ENCODE measurements at places on chromosomes 7 and 10.

- no peak for DNase-seq
Measured at GRCh38 chr10:75858339-75858738, 426.9 kb downstream of the LRMDA start.

GRCh38 chr7:108335269-108335918 is 120.8 kb downstream of the NRCAM start:
- no peak for DNase-seq

- no peak for DNase-seq
Measured at GRCh38 chr10:59803714-59804113, 50.5 kb upstream of the MRLN start.

DNA sequence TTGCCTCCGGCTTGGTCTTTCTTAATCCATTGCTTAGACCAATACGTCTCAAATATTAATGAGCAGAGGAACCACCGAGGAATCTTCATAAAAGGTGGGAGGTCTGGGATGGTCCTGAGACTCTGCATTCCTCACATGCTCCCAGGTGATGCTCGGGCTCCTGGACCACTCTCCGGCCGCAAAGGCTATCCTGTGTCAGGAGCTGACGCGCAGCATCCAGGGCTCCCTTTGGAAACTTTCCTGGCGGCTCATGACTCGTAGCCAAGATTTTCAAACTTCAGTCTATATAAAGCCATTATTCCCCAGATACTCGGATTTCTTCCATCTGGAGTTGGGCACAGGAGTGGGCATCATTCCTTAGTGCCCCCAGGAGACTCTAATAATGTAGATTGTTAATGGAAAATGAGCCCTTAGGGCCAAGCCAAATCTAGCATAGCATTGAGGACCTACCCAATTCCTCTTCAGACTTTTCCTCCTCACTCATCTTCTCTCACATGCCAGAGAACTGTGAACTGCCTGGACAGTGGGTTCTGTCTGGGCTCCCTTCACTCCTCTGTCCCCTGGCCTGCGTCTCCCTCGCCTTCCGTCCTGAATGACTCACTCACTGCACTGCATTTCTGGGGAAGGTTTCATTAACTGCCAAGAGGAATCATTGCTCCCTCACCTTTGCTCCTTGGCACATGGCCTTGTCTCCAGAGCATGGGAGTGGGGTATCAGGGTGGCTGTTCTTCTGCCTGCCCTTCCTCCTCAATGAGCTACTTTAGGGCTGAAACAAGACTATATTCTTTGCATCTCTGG is 89.3 kb downstream of the MKI67 start:
- no peak for DNase-seq

GRCh38 chr10:96664563-96664962 is 55.8 kb downstream of the PIK3AP1 start:
- DNase-seq, result no peak

GRCh38 chr10:29710128-29710527 is 75.4 kb upstream of the SVIL start:
- DNase-seq, result no peak

DNA sequence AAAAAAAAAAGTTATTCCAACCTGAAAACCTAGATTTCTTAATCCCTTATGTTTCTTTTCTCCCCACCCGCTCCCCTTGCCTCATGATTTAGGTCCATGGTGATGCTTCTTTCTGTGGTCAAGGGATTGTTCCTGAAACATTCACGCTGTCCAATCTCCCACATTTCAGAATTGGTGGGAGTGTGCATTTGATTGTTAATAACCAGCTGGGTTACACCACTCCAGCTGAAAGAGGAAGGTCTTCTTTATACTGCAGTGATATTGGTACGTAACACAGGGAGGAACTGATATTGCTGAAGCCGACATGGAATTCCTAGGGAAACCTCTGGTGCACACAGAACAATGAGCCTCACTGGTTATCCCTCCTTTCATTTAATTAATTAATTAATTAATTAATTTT is 22.7 kb downstream of the DHTKD1 start:
- no peak for DNase-seq

DNA sequence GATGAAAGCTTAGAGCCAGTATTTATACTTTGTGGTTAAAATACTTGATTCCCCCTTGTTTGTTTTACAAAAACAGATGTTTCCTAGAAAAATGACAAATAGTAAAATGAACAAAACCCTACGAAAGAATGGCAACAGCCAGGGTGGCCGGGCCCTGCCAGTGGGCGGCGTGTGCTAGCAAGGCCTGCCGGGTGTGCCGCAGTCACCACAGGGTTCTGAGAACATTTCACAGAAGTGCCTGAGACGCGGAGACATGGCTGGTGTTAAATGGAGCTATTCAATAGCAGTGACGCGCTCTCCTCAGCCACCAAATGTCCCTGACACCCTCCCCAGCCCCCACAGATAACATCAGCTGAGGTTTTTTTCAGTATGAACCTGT is 14.5 kb downstream of the GPR146 start:
- no peak for DNase-seq

GRCh38 chr7:44390701-44391100 is 65.3 kb upstream of the CAMK2B start:
- DNase-seq, result no peak

GRCh38 chr7:140596519-140597427 is 43.8 kb downstream of the DENND2A start:
- DNase-seq, result no peak

GRCh38 chr10:4926400-4926799 is 36.8 kb upstream of the AKR1C1 start:
- no peak for DNase-seq

- no peak for DNase-seq
Measured at GRCh38 chr10:21327289-21327993, 198.0 kb downstream of the SKIDA1 start.

DNA sequence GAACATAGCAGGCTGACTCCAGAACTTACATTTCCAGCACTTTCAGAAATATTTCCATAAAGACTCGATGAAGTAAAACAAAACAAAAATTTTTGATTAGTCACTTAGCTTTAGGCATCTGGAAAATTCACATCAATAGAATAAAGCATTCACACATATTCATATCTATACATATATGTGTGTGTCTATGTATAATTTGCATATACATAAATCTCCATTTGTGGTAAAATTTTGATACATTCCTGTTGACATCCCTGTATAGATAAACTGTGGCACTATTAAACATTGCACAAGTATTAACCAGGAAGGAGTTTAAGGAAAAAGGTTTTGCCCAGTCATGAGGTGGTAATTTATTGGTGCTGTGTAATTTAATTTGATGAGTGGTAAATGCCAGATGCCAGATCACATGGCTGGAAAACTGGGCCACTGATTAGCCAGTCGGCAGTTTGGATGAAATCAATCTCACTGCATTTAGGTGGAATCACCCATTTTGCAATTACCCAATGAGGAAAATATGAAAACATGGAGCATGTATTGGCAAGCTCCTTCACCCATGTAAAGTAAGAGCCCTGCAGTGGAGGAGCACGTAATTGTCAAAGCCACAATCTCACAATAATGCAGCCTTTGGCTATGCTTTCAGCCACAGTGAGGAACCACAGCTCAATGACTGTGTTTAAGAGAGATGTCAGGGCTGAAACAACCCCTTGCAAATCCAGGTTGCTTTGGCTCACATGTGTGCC is 294.6 kb downstream of the RNLS start:
- no peak for DNase-seq

GRCh38 chr7:104264285-104264684 is 56.5 kb upstream of the ORC5 start:
- no peak for DNase-seq

GRCh38 chr10:131928248-131929095 is 27.7 kb downstream of the PPP2R2D start:
- no peak for DNase-seq

- DNase-seq, result no peak
Measured at GRCh38 chr7:26675143-26675887, 189.1 kb downstream of the SKAP2 start.

GRCh38 chr7:39637400-39637799 is 14.0 kb downstream of the RALA start:
- no peak for DNase-seq

DNA sequence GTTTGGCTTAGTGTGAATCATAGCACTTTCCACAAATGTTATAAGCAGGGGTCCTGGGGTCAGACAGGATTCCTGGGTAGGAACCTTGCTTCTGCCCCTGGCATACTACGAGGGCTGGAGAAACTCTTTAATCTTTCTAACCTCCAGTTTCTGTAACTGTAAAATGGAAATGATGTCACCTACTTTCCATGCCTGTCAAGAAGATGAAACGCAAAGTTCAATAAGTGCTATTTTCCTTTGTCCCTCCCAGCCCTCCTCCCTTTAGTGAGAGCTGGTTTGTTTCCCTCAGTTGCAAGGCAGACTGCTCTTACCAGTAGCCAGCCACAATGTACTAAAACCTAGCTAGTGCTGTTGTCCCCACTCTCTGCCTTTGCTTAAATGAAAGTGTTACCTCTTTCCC is 117.1 kb upstream of the HPS1 start:
- no peak for DNase-seq

- DNase-seq, result peak; percentile 80
Measured at GRCh38 chr7:140230516-140230860, 53.7 kb upstream of the KDM7A start.

GRCh38 chr10:121669028-121669374 is 70.8 kb upstream of the FGFR2 start:
- DNase-seq, result no peak

DNA sequence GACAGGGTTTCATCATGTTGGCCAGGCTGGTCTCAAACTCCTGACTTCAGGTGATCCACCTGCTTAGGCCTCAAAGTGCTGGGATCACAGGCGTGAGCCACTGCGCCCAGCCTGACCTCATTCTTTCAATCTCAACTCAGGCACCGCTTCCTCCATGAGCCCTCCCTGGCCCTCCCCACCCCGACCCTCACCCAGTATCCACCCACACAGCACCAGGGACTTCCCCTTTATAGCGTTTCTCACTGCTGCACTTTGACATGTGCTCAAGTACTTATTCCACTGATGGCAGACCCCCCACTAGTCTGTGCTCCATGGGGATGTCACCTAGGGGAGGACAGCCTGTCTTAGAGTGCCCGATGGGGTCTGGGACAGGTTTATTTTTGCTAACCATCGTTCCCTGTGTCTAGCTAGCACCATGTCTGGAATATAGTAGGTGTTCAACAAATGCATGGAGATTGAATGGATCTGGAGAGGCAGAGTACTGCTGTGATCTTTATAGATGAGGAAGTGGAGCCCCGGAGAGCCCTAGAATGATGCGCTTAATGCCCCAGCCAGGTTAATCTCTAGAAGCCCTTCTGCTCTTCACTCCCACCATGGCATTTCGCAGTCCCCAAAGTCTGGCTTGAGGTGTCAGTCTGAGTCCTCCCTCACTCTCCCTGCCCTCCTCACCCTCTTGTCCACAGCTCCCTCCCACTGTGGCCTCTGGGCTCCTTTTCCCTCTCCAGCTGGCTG is 258.8 kb downstream of the RPS24 start:
- DNase-seq, result no peak

- DNase-seq, result no peak
Measured at GRCh38 chr7:20440472-20441105, 109.9 kb downstream of the ITGB8 start.

GRCh38 chr7:74289018-74289658 is at the start of gene CLIP2:
Gene CLIP2, plus strand, starts transcription at chr7:74289407. Its CDS starts 28,140 bp downstream, at chr7:74317547.
- peak; percentile 78 for DNase-seq

GRCh38 chr7:39102234-39102633 is 124.5 kb downstream of the POU6F2 start:
- no peak for DNase-seq

DNA sequence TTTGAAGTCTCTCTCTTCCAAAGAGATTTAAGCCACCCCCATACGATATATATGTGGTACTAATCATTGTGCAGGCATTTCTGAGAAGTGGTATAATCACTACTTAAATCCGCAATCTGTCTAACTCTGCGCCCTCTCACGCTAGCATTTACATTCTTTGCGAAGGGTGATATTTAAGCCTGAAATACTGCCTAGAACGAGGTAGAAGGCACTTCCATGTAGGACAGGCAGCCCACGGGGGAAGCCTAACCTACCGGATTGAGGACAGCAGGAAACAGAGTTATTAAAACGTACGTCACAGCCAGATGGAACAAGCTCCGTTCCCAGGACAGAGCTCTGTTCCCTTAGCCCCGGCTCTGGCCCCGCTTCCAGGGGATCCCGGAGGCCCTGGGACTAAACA is 59.3 kb upstream of the ECHDC3 start:
- no peak for DNase-seq

DNA sequence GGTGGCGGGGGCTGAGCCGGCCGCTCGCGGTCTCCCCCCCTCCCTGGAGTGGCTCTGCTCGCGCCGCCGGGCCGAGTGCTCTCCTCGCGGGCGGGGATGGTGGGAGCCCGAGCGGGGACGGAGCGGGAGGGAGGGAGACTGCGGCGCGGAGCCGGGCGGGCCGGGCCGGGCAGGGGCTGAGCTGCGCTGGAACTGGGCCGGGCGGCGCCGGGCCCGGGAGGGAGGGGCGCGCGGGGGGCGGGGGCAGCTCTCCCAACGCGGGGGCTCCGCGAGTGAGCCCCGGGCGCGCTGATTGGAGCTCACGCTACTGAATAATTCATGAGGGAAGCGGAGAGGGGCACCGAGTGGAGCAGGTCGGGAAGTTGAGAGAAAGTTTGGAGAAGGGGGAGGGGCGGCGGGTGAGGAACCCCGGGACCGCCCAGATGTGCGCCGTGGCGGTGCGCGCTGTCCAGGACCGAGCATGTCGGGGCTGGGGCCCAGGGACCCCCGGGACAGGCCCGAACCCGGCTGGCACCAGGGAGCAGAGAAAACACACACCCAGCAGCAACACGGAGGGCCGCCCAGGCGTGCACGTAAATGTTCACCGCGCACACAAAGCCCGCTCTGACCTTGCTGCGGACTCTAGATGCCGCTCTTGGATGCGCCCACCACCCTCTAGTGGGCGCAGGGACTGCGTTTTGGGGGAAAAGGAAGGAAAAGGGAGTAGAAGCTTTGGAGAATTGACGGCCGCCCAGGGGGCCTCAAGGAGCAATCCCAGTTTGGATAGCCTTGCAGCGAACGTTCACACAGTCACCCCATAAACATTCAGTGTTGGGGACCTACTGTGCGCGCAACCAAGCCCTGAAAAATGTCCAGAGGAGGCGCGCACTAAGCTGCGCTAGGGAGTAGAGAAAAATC is at the start of gene EPHB4:
EPHB4 (minus strand) TSS at position 194 of the 897 bp plus-strand sequence. CDS start 493 bp downstream, outside the sequence.
- peak; percentile 83 for DNase-seq

- peak; percentile 4 for DNase-seq
Measured at GRCh38 chr7:102081244-102081627, 205.4 kb upstream of the SH2B2 start.

DNA sequence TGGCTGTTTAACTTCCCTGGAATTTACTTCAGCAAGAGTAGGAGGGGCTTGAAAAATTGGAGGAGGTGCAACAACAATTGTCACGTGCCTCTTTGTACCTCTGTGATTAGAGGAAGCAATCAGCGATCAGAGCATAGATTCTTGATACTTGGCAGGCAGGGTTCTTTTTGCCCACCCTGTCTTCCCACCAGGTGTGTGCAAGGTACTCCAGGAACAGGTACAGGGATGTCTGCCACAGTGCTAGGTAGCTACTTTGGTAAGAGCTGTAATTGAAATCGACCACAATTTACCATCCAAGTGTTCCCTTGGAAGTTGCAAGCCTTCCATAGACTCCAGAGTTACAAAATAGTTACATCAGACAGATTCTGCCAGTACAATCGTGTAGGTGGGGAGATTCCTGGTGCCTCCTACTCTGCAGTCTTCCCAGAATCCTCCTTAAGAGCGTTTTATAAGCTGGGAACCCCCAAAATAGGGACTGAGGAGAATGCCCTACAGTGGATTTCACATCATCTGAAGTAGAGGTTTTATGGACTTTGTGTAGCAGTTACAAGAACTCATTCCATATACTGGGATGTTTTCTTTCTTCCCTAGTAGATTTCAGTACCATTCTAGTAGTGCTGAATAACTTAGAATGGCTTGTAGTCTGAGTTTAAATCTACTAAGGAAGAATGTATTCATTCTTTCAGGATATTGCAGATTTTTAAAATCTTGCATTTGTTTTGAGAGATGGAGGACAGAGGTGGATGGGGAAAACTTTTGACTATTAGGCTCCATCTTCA is 101.9 kb downstream of the EXOC4 start:
- DNase-seq, result no peak

GRCh38 chr10:104614245-104614831 is 26.8 kb upstream of the SORCS3 start:
- no peak for DNase-seq

Data from suprapubic skin (tissue), 4 donors.